Activated CD4-positive, alpha-beta T cell treated with anti-CD3 and anti-CD28 coated beads, Interleukin-2, amount 10 ng/mL, durations not matched to agents 24 days and 14 days (primary cell): ENCODE measurements at places on chromosomes 6 and 20.

- DNase-seq = peak; percentile 75
- H3K4me1 ChIP-seq = peaks cover 52% of the 10 kb centered on the region
- peak overlapping the region; percentile 74 for H3K4me3 ChIP-seq
- peaks cover 1% of the 10 kb centered on the region for H3K36me3 ChIP-seq
These were observed 686 bp downstream of the COL12A1 start for GRCh38 chr6:75204959-75205775.

GRCh38 chr6:168838037-168838399 is 397.0 kb downstream of the SMOC2 start:
- H3K4me3 ChIP-seq = no peak overlapping the region
- H3K36me3 ChIP-seq = peaks cover 6% of the 10 kb centered on the region
- no peaks in the 10 kb centered on the region for H3K4me1 ChIP-seq

DNA sequence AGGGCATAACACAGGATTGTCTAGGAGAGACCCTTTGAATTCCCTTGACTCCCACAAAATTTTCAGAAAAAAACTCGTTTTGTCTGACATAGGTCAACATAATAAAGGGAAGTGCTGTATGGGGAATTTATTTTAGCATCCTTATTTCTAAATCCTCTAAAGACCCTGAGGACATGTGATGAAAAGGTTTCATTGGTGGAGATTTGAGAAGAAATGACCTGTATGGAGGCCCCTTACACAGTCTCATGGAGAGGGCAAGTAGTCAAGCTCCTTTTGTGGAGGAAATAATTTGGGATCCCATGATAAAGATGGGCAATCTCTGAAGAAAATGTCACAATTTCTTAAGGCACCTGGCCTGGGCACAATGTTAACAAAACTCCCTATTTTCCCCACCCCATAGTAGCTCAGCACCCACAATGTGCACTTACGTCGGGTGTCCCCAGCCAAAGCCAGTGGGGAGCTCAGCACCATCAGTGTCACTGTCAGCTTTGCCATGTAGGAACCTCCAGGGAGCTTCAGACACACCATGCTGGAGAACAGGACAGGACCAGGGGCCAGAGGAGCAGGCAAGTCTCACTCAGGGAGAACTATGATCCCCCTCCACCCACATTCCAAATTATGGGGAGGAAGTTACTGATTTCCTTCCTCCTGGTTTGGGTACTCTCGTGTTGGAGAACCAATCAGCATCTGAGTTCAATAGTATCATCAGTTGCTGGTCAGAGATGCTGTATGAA is at the start of gene HLA-DRB5:
Gene HLA-DRB5 (minus strand): TSS at position 591 of the 734 bp plus-strand sequence. CDS start 63 bp downstream, at position 528.
- H3K27ac ChIP-seq = no peak within 1 kb of the TSS
- H3K27me3 ChIP-seq = peaks cover 30% of the 10 kb centered on the region
- no peaks in the 10 kb centered on the region for H3K4me1 ChIP-seq

DNA sequence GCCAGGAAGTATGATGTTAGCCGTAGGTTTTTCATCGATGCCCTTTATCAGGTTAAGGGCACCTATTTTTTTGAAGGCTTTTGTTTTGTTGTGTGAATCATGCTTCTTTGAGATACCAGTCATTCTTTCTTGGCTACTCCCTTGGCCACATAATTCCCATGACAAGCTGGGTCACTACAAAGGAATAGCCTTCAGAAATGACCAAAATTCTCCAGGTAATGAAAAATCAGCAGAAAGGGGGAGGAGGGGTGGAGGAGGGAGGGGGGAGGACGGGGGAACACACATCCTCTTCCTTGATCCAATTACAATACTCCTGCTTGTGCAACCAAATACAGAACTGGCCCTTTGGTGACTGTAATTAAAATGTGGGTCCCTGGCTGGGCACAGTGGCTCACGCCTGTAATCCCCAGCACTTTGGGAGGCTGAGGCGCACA is 21.7 kb upstream of the TGM2 start:
- H3K4me1 ChIP-seq = no peaks in the 10 kb centered on the region
- H3K4me3 ChIP-seq = no peak overlapping the region
- H3K27me3 ChIP-seq = peaks cover 25% of the 10 kb centered on the region
- H3K36me3 ChIP-seq = no peaks in the 10 kb centered on the region
- no peak overlapping the region for H3K27ac ChIP-seq

DNA sequence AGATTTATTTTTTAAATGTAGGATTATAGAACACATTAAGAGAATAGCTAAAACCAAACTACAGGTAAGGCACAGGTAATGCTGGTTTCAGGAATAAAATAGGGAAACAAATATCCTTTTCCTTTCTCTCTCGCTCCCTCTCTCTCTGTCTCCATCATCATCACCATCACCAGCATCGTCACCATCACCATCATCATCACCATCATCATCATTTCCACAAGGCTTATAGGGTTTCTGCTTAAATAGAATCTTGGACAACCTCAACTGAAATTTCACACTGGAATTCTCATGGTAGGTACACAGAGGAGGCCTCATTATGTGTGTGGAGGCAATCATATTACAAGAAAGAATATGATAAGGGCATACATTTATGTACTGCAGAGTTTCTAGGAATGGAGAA is 823.6 kb downstream of the MAFB start:
- H3K27ac ChIP-seq = no peak overlapping the region
- H3K4me3 ChIP-seq = no peak overlapping the region
- H3K4me1 ChIP-seq = no peaks in the 10 kb centered on the region
- DNase-seq = no peak
- no peaks in the 10 kb centered on the region for H3K36me3 ChIP-seq

- DNase-seq = no peak
- H3K27me3 ChIP-seq = peaks cover 3% of the 10 kb centered on the region
- H3K4me3 ChIP-seq = no peak overlapping the region
- H3K27ac ChIP-seq = no peak overlapping the region
- no peaks in the 10 kb centered on the region for H3K4me1 ChIP-seq
These were observed 48.9 kb downstream of the DCBLD1 start for GRCh38 chr6:117531346-117531745.

GRCh38 chr6:129646642-129647041 is 63.3 kb downstream of the ARHGAP18 start:
- H3K27ac ChIP-seq = no peak overlapping the region
- DNase-seq = no peak
- H3K4me1 ChIP-seq = peaks cover 4% of the 10 kb centered on the region
- peaks cover 10% of the 10 kb centered on the region for H3K27me3 ChIP-seq

GRCh38 chr20:14707026-14707680 is 369.7 kb upstream of the FLRT3 start:
- H3K27me3 ChIP-seq = no peaks in the 10 kb centered on the region
- H3K4me1 ChIP-seq = no peaks in the 10 kb centered on the region
- no peak overlapping the region for H3K27ac ChIP-seq

GRCh38 chr6:47437592-47437991 is 40.0 kb upstream of the CD2AP start:
- DNase-seq = no peak
- H3K4me1 ChIP-seq = no peaks in the 10 kb centered on the region
- H3K4me3 ChIP-seq = no peak overlapping the region
- H3K27me3 ChIP-seq = peaks cover 11% of the 10 kb centered on the region
- no peaks in the 10 kb centered on the region for H3K36me3 ChIP-seq
- no peak overlapping the region for H3K27ac ChIP-seq

DNA sequence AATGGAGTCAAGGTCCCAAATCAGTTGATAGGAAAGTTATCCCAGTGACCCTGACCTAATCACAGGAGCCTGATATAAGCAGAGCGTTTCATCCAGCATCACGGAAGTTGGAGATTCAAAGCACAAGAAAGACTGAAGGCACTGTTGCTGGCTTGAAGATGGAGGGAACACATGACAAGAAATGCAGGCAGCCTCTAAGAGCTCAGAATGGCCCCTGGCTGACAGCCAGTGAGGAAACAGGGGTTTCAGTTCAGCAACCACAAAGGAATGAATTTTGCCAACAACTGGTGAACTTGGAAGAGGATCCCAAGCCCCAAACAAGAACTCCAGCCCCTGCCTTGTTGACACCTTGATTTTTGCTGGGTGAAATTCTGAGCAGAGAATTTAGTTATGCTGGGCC is 778.5 kb downstream of the MAFB start:
- no peaks in the 10 kb centered on the region for H3K36me3 ChIP-seq
- H3K4me3 ChIP-seq = no peak overlapping the region
- H3K4me1 ChIP-seq = no peaks in the 10 kb centered on the region
- H3K27ac ChIP-seq = no peak overlapping the region
- no peak for DNase-seq

- no peak overlapping the region for H3K4me3 ChIP-seq
- no peak for DNase-seq
- H3K36me3 ChIP-seq = peaks cover 29% of the 10 kb centered on the region
- H3K27me3 ChIP-seq = no peaks in the 10 kb centered on the region
- no peak overlapping the region for H3K27ac ChIP-seq
These were observed 5.1 kb upstream of the DEF6 start for GRCh38 chr6:35292494-35292893.
